ENCODE measurements at places on chromosomes 7 and 10.
A peak's percentile ranks its signal among the peaks of the same experiment; 100 is the strongest.

DNA sequence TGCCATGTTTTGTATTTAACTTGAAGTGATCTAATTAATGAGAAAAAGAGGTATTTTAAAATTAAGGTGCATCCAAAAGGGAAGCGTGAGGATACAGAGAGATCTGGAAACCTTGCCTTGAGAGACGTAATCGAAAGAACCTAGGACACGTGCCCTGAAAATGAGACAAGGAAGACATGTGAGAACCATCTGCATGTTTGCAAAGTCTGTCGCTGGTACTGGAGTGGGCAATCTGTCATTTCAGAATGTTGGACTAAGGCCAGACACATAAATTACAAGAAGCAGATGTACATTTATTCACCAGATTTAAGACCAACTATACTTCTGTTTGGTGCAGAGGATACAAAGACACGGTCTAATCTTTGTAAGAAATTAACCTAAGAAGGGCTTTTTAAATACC, 9.2 kb downstream of the AGR2 start:
- no peak for DNase-seq

DNA sequence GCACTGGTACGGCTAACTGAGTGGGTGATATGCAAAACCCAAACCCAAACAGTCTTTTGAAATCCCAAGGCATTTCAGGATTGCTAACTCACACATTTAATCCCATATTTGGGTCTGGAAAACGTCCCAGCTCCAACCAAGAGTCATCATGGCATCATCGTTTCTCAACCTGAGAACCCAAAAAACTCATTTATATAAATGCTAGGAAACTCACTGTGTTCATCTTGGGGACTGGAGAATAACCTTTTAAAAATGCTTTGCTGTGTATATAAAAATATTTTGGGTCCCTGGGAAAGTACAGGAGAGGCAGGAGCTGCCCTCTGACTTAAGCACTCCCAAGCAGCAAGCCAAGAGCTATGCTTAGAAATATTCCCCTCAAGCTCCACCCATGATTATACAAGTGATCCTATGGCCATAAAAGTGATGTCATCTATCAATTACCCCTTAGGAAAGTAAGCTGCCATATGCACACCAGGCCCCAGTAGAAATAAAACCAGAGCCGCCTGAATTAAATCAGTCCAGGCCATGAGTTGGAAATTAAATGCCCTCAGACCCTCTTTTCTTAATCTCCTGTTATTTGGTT, 352.1 kb downstream of the FRMD4A start:
- no peak for DNase-seq

- DNase-seq = peak; percentile 58
These were observed 25.5 kb upstream of the FAM221A start for GRCh38 chr7:23654508-23654907.

DNA sequence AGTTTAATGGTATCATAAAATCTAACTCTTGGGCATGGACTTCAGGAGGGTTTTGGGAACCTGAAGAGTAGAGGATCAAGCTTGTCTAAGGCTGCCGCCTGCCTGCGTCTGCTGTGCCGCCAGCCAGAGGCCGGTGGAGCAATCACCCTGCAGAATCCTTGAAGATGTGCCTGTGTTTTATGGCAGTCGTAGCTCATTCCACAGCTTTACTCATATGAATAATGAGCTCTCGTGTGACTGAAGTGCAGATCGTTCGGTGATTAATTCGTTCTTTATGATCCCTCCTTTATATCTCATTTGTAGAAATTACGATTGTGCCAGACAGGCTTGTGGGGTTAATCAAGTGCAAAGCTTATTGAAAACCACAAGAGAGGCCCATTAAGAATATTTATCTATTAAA, 100.8 kb downstream of the ACTR3B start:
- DNase-seq = no peak

- DNase-seq = peak; percentile 52
These were observed 10.6 kb downstream of the LRIT2 start for GRCh38 chr10:84214612-84215235.

GRCh38 chr10:49242604-49243003, 54.4 kb upstream of the TMEM273 start:
- no peak for DNase-seq

- no peak for DNase-seq
These were observed 82.7 kb downstream of the GLRX3 start for GRCh38 chr10:130218936-130219335.

DNA sequence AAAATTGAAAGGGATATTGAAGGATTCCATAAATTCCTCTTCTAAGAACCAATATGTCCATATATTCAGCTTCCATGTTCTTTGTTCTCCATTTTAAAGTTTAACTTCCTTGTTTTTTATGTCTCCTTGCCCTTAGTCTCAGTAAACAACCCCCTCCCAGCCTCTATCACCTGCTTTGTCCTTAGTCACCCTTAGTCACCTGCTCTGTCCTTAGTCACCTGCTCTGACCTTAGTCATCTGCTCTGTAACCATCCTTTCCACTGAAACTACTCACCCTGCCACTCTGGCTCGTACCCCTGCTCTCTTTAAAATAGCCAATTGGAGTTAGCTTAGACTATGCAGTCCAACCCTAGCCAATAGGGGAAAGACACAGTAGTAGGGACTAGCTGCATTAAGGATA, 136.2 kb upstream of the TMEM106B start:
- no peak for DNase-seq

GRCh38 chr10:128221807-128222206, 95.6 kb upstream of the MKI67 start:
- no peak for DNase-seq

DNA sequence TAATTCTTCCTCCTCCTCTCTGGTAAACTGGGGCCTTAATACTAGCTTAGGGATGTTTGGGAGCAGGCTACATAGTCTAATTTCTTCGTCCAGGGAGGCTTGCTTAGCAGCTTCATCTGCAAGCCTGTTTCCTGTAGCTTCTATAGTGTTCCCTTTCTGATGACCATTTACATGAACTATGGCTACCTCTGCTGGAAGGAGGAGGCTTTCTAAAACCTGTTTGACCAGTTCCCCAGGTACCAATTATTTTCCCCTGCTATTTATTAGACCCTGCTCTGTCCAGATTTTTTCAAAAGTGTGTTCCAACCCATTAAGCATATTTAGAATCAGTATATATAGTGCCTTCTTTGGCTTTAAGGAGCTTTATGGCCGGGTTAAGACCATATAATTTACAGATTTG, 38.8 kb upstream of the DNAH11 start:
- no peak for DNase-seq

- no peak for DNase-seq
These were observed 190.9 kb downstream of the RNLS start for GRCh38 chr10:88392222-88392621.

DNA sequence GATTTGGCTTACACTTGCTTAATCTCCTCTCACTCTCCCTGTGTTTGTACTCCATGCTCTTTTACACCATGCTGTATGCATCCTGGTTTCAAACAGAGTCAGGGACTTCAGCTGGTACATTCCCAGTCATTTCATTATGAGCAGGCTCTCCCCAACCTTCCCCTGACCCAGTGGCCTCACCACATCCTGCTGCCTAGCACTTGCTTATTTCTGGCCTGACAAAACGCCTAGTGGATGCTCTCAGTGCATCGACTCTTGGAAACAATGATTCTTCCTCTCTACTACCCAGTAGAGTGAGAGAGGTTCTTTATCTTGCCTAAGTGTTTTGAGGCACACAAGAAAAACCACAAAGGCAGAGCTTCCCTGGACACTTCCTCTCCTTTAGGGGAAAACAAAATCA, 63.4 kb downstream of the CAV1 start:
- no peak for DNase-seq

DNA sequence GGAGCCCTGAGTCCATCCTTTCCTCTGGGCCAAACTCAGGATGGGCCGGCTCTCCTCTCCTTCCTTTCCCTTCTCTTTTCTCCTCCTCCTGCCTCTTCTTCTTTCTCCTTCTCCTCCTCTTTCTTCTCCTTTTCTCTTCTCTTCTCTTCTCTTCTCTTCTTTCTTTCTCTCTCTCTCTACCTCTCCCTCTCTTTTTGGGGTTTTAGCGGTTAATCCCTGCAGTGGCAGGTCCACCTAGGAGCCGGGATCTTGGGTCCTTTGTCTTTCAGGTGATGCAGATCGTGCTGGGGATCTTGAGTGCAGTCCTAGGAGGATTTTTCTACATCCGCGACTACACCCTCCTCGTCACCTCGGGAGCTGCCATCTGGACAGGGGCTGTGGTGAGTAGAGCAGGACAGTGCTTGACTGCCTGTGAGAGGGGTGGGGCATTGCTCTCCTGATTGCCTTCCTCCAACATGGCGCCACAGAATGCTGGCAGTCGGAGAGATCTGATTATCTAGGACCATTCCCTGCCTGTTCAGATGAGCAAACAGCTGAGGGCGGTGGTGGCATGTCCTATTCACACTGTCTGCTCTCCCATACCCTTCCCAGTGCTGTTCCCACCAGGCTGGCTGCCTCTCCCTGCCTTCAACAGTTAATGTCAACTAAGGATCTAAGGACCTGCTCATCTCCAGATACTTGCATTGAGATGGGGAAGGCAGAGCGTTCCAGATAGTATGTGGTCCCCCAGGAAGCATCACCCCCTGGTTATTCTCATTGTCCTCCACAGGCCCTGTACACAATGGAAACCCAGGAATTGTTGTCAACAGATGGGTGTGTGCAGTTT, 1.6 kb downstream of the TMEM176A start:
- no peak for DNase-seq

DNA sequence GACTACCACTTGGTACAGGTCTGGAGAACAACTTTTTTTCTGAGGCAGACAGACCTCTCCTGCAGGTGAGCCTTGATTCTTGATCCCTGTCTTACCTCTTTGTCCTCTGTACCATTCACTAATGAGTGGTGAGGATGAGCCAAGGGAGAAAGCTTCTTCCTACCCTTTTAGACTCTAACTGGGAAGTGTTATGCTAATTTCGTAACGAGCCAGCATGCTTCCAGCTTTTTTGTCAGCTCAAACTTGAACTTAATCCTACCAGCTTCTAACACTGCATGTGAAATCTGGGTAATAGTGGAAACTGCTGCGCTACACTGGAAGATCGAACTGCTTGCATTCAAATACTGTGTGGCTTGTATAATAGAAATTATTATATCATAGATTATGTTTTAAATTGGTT, 87.0 kb downstream of the NEUROD6 start:
- no peak for DNase-seq

DNA sequence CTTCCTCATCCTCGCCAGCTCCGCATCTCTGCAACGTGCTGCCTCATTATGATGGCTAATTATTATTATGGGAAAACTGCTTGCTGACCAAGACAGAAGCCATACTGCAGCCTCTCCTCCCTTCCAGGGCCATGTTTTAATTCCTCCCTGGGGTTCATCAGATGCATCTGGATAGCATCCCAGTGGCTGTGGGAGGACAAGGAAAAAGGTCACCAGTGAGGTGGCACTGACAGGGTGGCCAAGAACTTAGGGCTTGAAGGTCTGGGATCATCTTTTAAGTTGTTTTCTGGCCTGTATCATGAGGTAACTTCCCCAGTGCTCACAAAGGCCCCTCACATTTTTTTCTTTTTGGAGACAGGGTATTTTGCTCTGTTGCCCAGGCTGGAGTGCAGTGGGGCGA, 39.6 kb downstream of the KCNH2 start:
- DNase-seq = no peak

DNA sequence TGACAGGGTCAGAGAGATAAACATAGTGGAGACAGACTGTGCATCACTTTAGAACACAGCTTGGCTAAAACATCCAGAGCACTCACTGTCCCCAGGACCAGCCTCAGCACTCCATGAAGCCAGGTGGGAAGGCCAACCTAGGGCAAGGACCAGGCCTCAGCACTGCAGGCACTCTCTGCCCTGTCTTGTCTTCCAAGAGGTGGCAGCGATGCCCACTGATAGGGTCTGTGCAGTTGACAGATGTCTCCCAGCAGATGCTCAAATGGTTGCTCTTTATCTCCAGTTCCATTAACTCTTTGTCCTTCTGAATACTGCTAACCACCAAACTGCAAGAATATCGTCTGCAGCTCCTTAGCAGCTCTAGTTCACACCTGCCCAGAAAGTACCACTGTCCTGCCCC, 9.1 kb downstream of the DDX56 start:
- DNase-seq = no peak

- peak; percentile 83 for DNase-seq
These were observed 17.1 kb upstream of the TMEM120A start for GRCh38 chr7:76011442-76011861.

- DNase-seq = no peak
These were observed 20.8 kb upstream of the CCAR1 start for GRCh38 chr10:68700197-68700596.

- DNase-seq = no peak
These were observed 18.5 kb downstream of the DIP2C start for GRCh38 chr10:670990-671389.

GRCh38 chr10:132039371-132039770, 26.4 kb upstream of the JAKMIP3 start:
- no peak for DNase-seq

- no peak for DNase-seq
These were observed 138.9 kb upstream of the PPIF start for GRCh38 chr10:79208251-79208983.

DNA sequence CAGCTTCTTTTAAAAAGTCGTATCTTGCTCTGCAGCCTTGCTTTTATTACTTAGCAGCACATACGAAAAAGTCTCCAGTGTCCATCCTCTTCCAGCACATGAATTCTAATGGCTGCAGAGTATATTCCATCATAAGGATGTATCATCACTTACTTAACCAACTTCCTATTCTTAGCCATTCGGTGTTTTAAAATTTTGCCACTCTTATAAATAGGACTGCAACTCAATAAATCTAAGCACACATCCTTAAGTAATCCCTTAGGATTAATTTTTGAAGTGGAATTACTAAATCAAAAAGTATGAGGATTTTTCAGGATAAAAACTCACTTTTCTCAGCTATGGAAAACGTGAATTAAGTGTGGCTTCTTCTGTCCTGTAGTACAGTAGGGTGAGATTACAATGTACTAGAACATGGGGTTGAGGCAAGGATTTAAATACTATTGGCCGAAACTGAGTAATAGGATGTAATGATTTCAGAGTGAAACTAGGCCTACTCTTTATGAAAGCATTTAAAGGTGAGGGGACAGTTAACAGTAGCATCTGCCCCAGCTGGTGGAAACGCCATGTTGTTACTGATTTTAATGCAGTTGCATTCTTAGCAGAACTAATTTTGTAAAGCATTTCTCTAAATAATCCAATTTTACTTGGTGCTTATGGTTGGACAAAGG, 1035.5 kb downstream of the LRMDA start:
- no peak for DNase-seq

GRCh38 chr7:8111282-8111960, 142.8 kb downstream of the GLCCI1 start:
- DNase-seq = no peak

- no peak for DNase-seq
These were observed 2.3 kb downstream of the MYPN start for GRCh38 chr10:68111584-68111983.

All from D341Med (cell line).